CD4-positive, alpha-beta T cell (primary cell): ENCODE measurements at places on chromosomes 12 and 14. TPM values are rescaled to one million over a fixed set of nuclear protein-coding genes. Genes with fewer than 3 reads are reported as not detected.

Gene OR6C65
- total RNA-seq = not detected

Gene TMEM52B
- not detected for total RNA-seq

Gene DDN
- 0.30 TPM for total RNA-seq

Gene TEX52
- total RNA-seq = not detected

Gene LIN7A
- not detected for total RNA-seq

Gene FSCB
- total RNA-seq = not detected

Gene LTBR
- total RNA-seq = 0.38 TPM

Gene CHD8
- total RNA-seq = 128 TPM

Gene ADIPOR2
- 12.5 TPM for total RNA-seq

Gene OASL
- total RNA-seq = 33.0 TPM

Gene GLIPR1L1
- total RNA-seq = not detected

Gene KRT71
- total RNA-seq = not detected

Gene PTPN6
- total RNA-seq = 83.5 TPM

Gene CCDC196
- not detected for total RNA-seq

Gene KRT83
- not detected for total RNA-seq

Gene FLVCR2
- total RNA-seq = 2.3 TPM

Gene MYF5
- not detected for total RNA-seq

Gene TAS2R13
- 0.59 TPM for total RNA-seq

Gene LBHD2
- not detected for total RNA-seq

Gene PTPRR
- total RNA-seq = not detected

Gene FRS2
- total RNA-seq = 21.7 TPM

Gene SYCP3
- 0.22 TPM for total RNA-seq

Gene GALNT6
- total RNA-seq = 13.7 TPM

Gene ANO2
- not detected for total RNA-seq

Gene FBRSL1
- total RNA-seq = 75.8 TPM

Gene LRTM2
- total RNA-seq = not detected

Gene CD4
- total RNA-seq = 134 TPM

Gene FAM186B
- total RNA-seq = 0.64 TPM

Gene RASAL1
- total RNA-seq = 2.7 TPM

Gene GPX2
- total RNA-seq = not detected

Gene DEGS2
- 0.11 TPM for total RNA-seq

Gene DUSP16
- 35.6 TPM for total RNA-seq

Gene ASCL1
- not detected for total RNA-seq

Gene ACOT6
- not detected for total RNA-seq

Gene ZNF26
- total RNA-seq = 29.1 TPM

Gene KRT75
- total RNA-seq = not detected

Gene MIP
- total RNA-seq = not detected

Gene TAS2R19
- total RNA-seq = 0.71 TPM
